Right ventricle myocardium inferior (tissue), 1 donor: ENCODE measurements at places on chromosomes 7 and 10. TPM values are rescaled to one million over a fixed set of nuclear protein-coding genes. Genes with fewer than 3 reads are reported as not detected.

The NUTM2A gene
- total RNA-seq = 1.9 TPM

The NOC3L gene
- total RNA-seq = 8.1 TPM

The CACNA2D1 gene
- 46.1 TPM for total RNA-seq

The SH2D4B gene
- total RNA-seq = not detected

DNA sequence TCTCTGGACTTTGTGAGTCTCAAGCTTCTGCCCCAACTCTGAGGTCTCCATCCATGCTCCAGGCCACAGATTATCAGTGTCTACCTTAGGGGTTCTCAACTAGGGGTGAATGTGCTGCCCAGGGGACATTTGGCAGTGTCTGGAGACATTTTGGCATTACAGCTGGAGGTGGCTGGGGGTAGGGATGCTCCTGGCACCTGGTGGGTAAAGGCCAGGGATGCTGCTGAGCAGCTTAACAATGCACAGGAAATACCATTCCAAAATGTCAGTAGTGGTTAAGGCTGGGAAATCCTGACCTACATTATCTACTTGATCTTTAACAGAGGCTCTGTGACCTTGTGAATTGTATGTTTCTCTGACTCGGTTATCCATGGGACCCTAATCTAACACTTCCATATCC is 67.3 kb upstream of the PALS2 start:
- DNase-seq = no peak

GRCh38 chr10:9786576-9786975 is 1231.1 kb upstream of the CELF2 start:
- DNase-seq = no peak

GRCh38 chr7:116363637-116364432 is 135.7 kb upstream of the CAV2 start:
- DNase-seq = no peak

DNA sequence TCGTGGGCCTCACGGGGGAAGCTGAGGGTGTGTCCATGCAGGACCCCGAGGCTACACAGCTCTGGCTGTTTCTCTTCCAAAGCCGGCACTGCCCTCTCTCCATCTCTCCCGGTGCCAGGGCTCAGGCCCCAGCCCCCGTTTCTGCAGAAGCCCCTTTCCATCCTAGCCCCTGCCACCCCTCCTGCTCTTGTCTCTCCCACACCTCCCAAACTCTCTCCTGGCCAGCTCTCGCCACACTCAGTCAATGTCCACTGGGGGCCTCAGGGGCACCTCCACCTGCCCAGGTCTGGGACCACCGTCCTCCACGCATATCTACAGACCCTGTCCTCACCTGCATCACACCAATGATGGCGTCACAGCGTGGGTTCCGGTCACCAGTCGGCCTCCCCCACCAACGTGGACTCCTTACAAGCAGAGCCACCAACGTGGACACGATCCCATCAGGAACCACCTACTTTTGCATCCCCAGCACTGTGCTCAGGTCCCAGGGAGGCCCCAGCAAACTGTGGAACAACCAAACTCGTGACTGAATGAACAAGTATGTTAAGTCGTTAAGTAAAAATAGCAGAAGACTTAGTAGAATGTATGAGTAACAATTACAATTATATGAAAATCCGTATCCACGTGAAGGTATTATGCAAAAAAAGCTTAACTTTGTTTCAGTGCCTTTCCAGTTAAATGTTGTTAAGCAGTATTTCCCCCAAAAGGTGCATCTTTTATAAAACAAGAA is 38.4 kb downstream of the DIP2C start:
- DNase-seq = no peak

- DNase-seq = no peak
Measured at GRCh38 chr10:62106929-62107519, 161.6 kb downstream of the RTKN2 start.
